LHCN-M2 (cell line): ENCODE measurements at places on chromosomes 4 and X.

- DNase-seq, result peak; percentile 27
Measured at GRCh38 chr4:56979421-56980072, 851 bp downstream of the POLR2B start.

- DNase-seq, result no peak
Measured at GRCh38 chr4:73821325-73821724, 15.2 kb upstream of the CXCL6 start.

GRCh38 chr4:183638436-183638835 lies 20.5 kb downstream of the RWDD4 start:
- DNase-seq, result peak; percentile 53

DNA sequence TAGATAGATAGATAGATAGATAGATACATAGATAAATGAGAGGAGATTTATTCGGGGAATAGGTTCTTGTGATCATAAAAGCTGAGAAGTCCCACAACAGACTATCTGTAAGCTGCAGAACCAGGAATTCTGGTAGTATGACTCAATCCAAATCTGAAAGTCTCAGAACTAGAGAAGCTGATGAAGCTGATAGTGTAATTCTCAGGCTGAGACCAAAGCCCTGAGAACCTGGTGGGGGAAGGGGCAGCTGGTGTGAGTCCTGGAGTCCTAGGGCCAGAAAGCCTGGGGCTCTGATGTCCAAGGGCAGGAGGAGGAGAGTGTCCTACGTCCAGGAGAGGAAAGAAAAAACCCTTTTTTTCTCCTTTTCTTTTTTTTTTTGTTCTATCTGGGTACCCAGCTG lies 8.0 kb upstream of the BANK1 start:
- no peak for DNase-seq

DNA sequence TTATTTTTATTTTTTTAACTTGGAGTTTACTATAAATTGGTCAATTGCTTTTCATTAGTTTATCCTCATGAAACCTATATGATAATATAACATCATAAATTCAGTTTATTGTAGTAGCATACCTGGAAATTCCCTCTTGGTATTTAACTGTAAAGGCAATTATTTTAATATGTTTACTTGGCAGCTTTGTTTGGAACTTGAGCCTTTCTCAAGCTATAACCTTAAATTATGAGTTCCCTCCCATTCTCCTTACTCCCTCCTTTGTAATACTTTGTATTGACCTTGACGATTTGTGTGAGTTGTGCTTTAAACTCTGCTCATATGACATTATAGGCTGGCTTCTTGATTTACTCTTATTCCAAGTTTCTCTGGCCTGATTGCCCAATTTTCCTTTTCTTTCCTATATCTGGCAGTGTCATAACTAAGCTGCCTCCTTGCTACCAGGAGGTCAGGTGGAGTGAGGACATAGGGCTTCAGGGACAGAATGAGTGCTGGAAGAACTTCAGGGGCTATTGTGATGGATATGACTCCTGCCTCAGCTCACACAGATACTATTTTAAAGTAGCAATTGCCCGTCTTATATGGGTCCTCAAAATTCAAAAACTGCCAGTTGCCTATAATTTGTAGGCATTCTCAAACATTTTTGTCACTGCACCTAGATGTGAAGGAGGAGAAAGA lies 77.7 kb downstream of the RAP1GDS1 start:
- no peak for DNase-seq

- no peak for DNase-seq
Measured at GRCh38 chrX:43317378-43317777, 338.7 kb upstream of the MAOA start.

GRCh38 chrX:71994601-71995000 lies 84.0 kb downstream of the NHSL2 start:
- no peak for DNase-seq

DNA sequence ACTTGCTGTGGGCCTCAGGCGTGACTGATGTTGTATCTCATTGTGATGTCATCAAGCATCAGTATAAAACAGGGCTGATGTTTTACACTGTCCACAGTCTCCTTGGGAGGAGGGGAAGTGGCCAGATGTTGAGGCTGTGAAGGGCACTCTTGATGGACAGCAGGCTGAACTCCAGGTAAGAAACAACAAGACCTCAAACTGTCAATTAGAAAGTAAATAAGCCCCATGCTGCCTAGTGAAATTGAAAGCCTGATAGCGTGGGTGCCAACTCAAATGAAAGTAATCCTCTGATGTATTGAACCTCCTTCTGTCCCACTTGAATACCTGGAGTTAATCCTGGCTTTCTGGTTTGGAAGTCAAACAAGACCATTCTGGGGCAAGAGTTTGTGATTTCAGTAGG lies 19.7 kb downstream of the VSIG1 start:
- DNase-seq, result no peak

DNA sequence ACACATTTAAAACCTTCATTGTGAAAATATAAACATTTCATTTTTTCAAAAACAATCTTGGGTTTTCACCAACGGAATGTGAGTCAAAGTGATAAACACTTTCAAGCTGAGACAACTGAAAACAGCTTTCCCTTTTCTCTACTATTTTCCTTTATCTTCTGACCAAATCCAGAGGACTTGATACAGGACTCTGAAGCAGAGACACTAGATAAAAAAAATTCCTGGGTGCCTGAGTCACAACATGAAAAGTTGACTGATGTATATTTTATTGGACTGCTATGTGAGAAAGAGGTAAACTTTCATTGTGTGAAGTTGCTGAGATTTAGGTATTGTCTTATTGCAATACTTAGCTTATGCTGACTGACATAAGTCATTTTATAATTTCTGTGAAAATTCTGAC lies 411.2 kb downstream of the SPOCK3 start:
- DNase-seq, result no peak
